ENCODE measurements at places on chromosomes 2 and 18.

- no peak for DNase-seq
These were observed 213.0 kb downstream of the RNF152 start for GRCh38 chr18:61679836-61680235.

DNA sequence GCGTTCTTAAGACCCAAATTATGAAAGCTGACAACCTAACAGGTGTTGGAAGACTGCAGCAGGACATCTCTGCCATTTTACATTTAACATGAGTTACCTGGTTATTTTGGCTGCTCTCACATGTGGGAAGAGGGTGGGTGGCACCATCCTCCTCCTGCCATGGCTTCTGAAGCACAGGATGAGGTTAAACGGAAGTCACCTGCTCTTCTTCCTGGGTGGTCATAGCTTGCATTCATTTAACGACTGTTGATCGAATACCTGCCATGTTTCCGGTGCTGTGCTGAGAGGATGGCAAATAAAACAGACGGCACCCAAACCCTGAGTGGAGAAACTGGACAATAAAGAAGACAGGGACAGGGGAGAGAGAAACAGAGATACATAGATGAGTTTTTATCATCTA, 118.0 kb downstream of the RHBDD1 start:
- no peak for DNase-seq

GRCh38 chr18:11368020-11368419, 218.7 kb upstream of the PIEZO2 start:
- no peak for DNase-seq

DNA sequence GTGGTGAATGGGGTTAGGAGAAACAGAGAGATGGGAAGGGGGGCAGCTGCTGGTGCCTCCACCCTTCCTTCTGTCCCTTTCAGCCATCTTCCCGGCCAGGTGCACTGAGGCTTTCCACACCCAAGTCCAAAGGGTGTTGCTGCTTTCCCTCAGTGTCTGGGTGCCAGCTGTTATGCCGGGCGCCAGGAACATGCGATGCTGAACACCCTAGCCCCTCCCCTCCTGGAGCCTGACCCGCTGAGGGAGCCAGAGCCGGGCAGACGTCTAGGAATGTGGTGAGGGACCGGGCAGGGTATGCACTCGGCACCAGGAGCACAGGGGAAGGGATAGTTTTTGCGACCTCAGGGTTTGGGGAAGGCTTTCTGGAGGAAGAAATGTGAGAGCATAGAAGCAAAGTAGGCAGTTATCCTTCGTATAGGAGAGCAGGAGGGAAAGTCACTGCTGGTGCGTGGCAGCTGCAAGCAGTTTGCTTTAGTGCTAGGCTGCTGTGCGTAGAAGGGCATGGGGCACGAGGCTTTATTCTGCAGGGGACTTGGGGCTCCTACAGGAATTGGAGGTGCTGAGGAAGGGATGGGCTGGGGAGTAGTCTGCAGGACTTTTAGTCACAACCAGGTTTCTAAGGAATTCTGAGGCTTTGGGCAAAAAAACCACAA, 147.7 kb downstream of the TSN start:
- DNase-seq, result no peak

DNA sequence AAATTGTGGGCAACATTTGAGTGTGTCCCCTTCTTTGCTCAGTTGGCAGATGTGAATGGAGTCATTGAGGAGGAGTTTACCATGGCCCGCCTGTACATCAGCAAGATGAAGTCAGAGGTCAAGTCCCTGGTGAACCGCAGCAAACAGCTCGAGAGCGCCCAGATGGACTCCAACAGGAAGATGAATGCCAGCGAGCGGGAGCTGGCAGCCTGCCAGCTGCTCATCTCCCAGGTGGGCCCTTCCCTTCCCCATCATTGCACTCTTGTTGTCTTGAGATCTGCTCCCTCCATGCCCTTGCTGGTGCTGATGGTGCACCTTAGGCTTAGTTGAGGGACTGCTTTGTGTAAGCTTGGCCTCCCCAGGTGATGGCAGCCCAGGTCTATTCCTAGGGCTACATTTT, 47.5 kb upstream of the LYPD6B start:
- no peak for DNase-seq

GRCh38 chr2:182597570-182598295, 118.3 kb upstream of the DNAJC10 start:
- no peak for DNase-seq

GRCh38 chr2:1664076-1664605, 80.2 kb downstream of the PXDN start:
- no peak for DNase-seq

DNA sequence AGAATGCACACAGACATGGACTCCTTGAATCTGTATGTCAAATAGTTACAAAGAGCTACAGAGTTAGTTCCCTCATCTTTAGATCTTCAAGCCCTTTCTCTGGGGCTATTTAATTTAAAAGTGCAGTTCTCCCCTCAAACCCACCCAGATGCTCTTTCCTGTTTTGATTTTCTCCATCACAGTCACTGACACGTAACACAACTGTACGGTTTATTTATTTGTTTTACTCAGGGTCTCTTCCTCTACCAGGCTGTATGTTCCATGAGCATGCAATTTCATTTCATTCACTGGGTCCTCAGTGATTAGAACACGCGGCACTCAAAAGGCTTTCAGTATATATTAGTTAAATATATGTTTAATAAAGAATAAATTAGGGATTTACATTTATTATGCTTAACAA, 94.7 kb downstream of the DOCK10 start:
- DNase-seq, result no peak

DNA sequence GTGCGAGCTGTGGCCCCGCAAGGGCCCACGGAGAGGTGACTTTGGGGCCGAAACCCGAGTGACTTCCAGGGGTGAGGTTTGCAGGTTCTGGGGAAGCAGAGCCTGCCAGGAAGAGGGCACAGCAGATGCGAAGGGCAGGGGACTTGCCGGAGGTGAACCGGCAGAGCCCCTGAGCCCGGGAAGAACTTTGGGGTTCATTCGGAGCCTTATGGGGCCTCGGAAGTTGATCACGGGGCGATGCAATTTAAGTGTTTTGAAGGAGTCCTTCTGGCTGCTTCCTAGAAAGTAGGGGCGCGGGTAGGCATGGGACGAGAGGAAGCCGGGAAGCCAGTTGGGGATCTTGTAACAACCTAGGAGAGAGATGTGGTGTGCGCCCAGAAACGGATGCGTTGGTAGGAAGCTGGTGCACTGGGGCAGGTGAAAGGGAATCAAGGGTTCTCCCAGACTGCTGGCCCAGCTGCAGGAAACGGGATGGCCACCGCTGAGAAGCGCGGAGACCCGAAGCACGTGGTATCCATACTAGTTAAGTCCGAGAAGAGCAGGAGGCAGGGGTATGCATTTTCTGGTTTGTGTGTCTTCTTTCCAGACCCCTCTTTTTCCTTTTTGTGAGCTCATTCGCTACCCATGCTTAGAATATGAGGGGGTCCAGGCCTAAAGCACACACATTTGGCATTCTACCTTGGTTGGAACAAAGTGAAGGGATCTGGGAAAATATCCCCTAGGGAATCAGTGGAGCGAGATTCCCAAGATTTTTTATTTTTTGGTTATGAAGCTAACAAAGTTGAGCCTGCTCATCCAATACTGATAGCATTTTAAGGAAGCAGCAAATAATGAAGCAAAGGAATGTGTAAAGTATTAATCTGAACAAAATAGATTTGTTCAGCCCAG, 758 bp downstream of the SCLY start:
- no peak for DNase-seq
